ENCODE measurements at places on chromosomes 2 and 18. TPM values are rescaled to one million over a fixed set of nuclear protein-coding genes. Genes with fewer than 3 reads are reported as not detected.

The ATG16L1 gene
- 29.9 TPM for total RNA-seq

The ANO7 gene
- total RNA-seq = 1.8 TPM

The MEIS1 gene
- total RNA-seq = 10.7 TPM

The STARD6 gene
- total RNA-seq = not detected

The CTNNA2 gene
- total RNA-seq = 43.5 TPM

Data from neural progenitor cell (in vitro differentiated cells).